ENCODE measurements at places on chromosomes 12 and 14. TPM values are rescaled to one million over a fixed set of nuclear protein-coding genes. Genes with fewer than 3 reads are reported as not detected.

- DNase-seq, result peak; percentile 92
These were observed 14.8 kb upstream of the EID3 start for GRCh38 chr12:104288635-104289274.

- no peak for DNase-seq
These were observed 182.9 kb downstream of the MON2 start for GRCh38 chr12:62649412-62650138.

DNA sequence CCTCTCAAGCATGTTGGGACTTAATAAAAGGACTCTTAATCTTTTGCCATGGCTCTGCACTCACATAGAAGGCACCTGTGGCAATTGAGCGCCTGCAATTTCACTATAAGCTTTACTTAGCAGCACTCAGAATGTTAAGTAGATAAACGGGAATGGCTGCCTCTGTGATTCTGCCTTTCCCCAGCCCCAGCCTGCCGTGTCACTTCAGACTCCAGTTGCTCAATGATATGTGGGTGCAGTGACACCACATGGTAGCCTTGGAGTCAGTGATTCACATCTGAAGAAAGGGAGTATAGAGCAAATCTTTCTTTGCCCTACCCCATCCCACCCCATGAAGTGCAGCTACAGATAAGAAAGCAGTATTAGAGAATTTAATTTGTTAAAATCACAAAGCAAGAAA is 96.1 kb downstream of the ZFC3H1 start:
- peak; percentile 24 for DNase-seq

GRCh38 chr12:48001505-48002413 is 2.5 kb downstream of the COL2A1 start:
- DNase-seq, result peak; percentile 73

DNA sequence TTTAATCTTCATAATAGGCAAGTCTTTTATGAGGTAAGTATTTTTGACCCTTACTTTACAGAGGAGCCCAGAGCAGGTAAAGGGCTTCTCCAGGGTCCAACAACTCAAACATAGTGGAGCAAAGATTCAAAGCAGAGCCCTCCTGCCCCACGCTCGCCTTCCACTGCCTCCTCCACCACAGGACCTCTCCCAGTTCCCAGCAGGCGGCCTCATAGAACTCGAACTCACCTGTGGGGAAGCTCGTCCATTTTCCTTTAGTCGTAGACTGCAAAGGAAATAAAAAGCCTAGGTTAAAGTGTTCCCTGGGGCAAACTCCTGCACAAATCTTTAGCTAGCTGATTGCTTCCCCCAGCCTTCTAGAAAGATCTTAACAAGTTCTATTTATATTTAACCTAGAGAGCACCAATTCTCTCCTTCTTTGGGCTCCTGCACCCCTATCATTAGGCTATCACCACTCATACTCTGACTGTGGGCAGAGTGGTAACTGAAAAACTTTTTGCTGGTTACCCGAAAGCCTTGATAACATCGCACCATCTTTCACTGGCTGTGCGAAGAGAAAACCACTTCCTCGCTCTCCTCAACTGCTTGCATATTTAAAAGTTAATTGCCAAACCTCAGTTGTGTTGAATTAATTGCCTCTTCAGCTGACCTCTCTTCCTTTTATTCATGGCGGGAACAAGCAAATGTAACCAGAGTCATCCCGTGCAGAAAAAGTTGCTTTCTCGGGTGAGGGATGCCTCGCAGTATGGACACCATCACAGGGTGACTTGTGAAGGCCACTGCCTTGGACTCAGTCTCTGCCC is 299.6 kb downstream of the DPF3 start:
- no peak for DNase-seq

Gene OLR1
- not detected for total RNA-seq

Measured in A673 (cell line).